ENCODE measurements at places on chromosomes 4 and X.

DNA sequence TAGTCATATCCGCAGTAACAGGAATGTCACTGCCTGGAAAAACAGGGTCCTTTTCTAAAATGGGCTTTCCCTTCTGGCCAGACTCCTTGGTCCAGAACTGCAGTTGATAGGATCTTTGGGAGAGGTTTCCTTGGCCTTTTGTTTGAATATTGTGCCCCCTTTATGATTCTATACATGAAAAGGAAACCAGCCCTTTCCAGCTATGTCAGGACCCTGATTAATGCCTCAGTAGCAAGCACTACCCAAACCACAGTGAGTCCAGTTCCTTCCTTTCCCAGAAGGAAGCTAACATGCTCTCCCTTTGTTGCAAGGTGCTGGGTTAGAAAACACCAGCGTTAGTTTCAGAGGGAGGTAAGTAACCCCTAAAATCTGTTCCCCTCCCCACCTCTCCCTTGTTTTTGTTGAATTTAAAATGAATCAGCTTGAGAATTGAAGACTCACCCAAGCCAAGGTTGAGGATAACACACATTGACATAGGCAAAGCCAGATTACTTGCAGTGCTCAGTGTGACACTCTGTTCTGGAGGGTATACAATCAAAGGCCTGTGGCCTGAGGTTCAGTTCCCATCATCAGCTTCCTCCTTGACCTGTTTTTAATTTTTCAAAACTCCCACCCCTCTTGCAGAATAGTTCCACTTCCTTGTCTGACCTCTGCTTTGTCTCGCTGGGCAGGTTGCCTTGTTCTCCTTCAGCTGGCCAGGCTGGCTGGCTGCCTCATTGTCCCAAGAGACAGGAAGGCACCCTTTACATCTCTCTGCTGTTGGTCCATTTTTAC lies 87.6 kb upstream of the PLAC1 start:
- DNase-seq = no peak

- no peak for DNase-seq
Observed at GRCh38 chrX:97938706-97939105, 1055.0 kb downstream of the RPA4 start.

- no peak for DNase-seq
Observed at GRCh38 chr4:53599632-53600031, 8.3 kb upstream of the LNX1 start.

GRCh38 chrX:13638826-13639225 lies 14.1 kb upstream of the TCEANC start:
- DNase-seq = no peak

- no peak for DNase-seq
Observed at GRCh38 chr4:102862016-102862415, 6.8 kb upstream of the CISD2 start.

DNA sequence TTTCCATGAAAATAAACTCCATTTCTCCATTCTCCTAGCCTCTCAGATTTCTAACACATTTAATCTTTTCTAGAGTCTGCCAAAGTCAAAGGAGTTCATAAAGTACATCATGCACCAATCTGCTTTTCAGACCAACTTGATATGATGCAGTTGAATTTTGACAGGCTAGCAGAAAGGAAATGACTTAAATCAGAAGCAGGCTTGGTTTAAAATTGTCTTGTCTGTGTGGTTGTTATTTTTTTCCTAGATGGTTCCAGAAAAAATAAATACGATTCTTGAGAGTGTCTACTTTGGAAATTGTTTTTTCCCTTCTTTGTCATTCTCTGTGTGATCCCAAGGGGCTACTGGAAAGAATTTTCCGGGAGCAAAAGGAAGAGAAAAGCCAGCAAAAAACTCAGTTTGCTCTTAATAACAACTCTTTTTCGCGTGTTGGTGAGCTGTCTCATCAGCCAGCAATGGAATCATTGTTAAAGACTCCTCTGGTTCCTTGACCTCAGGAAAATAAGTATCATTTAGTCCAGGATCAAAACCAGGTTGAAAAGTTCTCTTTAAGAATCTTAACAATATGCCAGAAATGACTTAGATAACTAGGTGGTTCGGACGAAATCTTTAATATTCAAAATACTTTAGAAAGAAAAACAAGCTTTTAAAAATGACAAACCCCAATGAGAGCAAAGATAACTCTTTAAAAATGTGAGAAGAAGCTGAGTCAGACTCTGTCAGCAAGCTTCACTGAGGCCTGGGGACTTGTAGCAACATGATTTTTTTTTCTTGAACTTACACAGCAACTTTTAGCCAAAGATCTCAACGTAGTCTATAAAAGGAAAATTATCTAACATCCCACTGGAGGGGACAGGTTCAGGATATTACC lies 49.7 kb upstream of the GAB1 start:
- no peak for DNase-seq

DNA sequence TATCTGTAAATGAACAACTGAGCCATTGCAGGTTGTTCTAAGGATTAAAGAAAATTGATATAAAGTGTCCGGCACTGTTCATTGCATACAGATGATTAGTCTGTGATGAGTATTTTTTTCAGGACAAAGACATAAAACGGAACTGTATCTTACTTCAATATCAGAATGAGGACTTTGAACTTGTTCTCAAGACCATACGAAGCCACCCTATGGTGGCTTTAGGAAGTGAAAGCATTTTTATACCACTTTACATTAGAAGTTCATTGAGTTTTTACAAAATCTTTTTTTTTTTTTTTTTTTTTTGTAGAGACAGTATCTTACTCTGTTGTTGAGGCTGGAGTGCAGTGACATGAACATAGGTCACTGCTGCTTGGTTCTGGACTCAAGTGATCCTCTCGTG lies 45.2 kb upstream of the TRIM2 start:
- DNase-seq = no peak

GRCh38 chrX:72271812-72272211 lies 5.2 kb downstream of the RPS4X start:
- no peak for DNase-seq

- DNase-seq = no peak
Observed at GRCh38 chr4:172245516-172245915, 432.3 kb downstream of the GALNTL6 start.

DNA sequence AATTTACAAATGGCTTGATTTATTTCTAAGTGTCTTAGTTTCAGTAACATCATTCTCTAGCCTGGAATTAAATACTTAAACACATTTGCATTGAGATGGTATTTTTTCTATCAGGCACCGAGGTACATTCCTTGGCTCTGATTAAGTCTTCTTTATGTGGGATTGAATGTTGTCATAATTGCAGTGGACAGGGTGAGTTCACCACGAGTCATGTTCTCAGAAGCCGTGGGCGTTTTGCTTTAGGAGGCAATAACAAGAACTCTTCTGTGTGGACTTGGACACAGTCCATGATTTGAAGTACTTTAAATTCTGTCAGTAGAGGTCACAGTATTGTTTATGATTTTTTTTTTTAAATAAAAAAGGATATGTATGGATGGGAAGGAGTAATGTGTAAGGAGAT lies 57.1 kb upstream of the EFHC2 start:
- no peak for DNase-seq

DNA sequence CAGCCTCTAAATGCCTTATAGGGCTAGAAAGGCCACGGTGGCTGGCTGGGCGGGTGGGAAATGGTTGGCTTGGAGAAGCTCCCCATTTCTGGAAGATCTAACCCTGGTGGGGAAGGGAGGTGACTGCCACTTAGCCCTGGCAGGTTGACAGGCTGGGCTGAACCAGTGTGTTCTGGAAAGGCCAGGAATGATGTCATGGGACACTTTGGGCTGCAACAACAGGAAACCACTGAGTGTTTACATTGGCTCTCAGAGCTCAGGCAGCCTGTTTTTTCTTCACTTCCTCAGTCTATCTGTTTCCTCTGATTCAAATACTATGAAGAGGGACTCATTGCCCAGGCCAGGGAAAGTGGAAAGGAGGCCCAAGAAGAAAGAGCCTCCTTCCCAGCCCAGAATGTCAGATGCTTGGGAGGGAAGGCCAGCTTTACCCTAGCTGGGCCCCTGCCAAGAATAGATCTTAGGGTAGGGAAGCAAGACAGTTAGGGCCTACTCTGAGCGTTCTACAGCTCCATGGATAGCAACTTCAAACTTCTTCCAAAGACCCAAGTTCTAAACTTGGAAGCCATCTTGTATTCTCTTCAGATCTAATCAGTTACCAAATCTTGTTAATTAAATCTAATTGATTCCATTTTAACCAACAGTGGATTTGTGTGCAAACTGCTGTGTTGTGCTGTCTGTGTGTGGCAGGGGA lies 65.8 kb upstream of the MSN start:
- DNase-seq = peak; percentile 44

DNA sequence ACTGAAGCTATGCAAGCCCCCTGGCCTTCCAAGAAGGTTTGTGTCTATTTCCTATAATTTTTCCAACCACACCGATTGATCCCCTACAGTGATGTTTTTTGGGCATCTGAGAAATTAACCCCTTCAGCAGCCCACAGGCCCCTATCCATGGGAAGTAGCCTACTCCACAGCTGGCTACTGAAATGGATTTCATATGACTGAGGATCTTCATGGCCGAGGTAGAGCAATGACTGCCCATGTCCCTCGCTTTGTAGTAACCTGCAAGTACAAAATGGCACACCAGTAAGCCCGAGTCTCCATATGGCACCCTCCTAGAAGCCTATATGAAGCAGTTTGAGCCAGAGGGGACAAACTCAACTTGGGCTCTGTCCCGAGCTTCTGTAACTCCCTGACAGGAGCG lies 36.8 kb downstream of the MAP9 start:
- no peak for DNase-seq

GRCh38 chr4:173528378-173529321 lies 1.4 kb downstream of the HAND2 start:
- DNase-seq = no peak

DNA sequence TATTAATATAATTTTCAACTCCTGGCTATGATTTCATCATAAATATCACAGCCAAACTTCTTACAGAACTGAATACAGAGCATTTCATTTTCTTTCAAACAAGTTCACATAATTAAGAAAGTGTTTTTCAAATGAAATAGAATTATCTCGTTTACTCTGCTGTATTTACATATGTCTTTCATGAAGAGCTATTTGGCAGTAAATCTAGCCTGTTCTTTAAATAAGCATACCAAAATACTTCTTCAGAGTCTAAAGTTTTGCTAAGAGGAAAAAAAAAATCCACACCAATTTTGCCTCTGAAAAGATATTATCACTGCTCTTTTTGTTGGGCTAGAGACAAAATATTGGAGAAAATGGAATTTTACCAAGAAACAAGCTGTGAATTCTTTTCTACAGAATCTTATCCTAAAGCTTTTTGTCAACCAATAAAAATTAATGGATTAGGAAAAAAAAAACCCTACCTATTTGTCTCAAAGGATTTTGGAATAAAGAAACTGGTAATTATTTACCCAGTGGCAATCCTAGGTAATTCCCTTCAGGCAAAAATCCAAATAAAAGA lies 287.9 kb upstream of the NR3C2 start:
- DNase-seq = no peak

- no peak for DNase-seq
Observed at GRCh38 chr4:55367084-55367722, 21.2 kb downstream of the SRD5A3 start.

DNA sequence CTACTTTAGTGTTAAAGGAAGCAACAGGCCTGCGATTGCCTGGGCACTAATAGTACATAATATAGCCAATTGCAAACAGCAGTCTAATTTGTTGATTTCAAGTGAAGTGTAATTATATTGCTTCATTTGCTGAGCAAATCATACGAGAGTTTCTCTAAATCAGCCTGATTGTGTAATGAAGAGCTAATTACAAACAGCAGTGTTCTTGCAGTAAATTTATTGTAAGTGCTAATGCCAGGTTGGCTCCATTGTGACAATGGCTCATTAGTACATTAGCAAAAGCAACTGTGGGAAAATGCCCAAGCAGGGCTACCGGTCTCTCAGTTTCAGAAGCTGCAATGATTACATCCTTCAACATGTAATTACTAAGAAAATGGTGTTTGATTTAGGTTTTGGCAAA lies 591.5 kb downstream of the GALNTL6 start:
- DNase-seq = no peak

DNA sequence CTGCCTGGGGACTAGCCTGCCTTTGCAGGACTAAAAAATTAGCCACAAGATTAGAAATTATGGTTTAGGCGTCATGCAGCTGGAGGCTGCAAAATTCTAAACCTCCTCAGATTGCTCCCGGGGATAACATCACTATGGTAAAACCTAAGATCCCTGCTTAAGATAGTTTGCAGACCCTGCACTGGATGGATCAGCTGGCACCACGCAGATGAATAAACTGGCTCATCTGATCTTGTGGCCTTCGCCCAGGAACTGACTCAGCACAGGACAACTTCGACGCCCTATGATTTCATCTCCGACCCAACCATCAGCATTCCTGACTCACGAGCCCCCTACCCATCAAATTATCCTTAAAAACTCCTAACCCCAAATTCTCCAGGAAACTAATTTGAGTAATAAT lies 482.4 kb downstream of the SPRY1 start:
- no peak for DNase-seq

DNA sequence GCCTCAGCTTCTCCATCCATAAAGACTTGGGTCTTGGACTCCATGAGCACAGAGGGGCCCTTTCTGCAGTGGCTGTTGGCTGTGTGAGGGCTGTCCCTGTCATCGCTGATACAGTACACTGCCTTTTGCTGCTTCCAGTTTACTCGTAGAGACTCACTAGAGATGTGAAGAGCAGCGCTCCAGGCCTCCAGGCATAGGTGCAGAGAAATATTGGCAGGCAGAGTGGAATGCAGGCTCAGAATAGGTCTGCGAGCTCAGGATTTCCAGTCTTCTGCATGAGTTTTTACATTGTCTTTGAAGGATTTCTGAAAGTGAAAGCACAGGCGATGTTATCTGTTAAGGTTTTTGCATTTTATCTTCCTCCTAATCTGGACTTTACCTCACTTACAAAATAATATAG lies 97.4 kb downstream of the AASDH start:
- no peak for DNase-seq

- DNase-seq = peak; percentile 82
Observed at GRCh38 chr4:169010125-169011023, at the start of gene CBR4. TSS of gene CBR4 (minus strand) at chr4:169010255. CDS start at chr4:169010089, 166 bp downstream.

DNA sequence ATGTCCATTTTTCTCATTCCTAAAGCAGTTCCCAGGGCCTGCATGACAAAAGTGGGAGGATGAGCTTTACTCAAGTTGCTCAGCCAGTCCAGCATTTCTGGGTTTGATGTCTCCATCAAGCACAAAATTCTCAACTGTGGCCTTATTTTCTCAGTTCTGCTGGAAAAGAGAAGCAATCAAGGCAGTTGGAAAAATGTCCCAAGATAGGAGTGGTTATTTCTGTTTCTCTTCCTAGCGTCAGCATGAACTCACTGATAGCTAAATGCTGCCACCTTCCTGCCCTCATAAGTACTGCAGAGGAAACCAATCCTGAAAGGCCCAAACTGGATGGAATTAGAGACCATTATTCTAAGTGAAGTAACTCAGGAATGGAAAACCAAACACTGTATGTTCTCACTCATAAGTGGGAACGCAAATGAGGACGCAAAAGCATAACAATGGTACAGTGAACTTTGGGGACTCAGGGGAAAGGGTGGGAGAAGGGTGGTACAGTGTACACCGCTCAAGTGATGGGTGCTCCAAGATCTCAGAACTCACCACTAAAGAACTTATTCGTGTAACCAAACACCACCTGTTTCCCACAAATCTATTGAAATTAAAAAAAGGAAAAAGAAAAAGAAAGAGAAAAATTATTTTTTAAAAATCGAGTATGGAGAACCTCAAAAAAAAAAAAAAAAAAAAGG lies 29.6 kb downstream of the ADH7 start:
- no peak for DNase-seq

- no peak for DNase-seq
Observed at GRCh38 chr4:128583753-128584712, 225.5 kb upstream of the JADE1 start.

GRCh38 chrX:31316340-31316991 lies 244.6 kb upstream of the FTHL17 start:
- DNase-seq = no peak
